ENCODE measurements at places on chromosomes 12 and 14. TPM values are rescaled to one million over a fixed set of nuclear protein-coding genes. Genes with fewer than 3 reads are reported as not detected.

Gene CLEC12A
- total RNA-seq, result 0.98 TPM

Gene KRT78
- not detected for total RNA-seq

Gene DDN
- total RNA-seq, result 173 TPM

Gene KLC1
- 374 TPM for total RNA-seq

Gene PRPH
- total RNA-seq, result not detected

Gene EPYC
- total RNA-seq, result not detected

Gene MDP1
- 6.7 TPM for total RNA-seq

Gene CLEC7A
- total RNA-seq, result 40.7 TPM

Gene ARMH4
- total RNA-seq, result 2.5 TPM

Gene PTPRB
- total RNA-seq, result 22.7 TPM

Gene EIF2B1
- 105 TPM for total RNA-seq

Gene IL25
- not detected for total RNA-seq

Gene TC2N
- 6.7 TPM for total RNA-seq

Gene SRRM4
- 0.05 TPM for total RNA-seq

Gene AMDHD1
- total RNA-seq, result not detected

Gene ERP27
- total RNA-seq, result not detected

Gene CCDC177
- total RNA-seq, result not detected

Gene NTF3
- total RNA-seq, result 0.23 TPM

Gene HOXC6
- 1.0 TPM for total RNA-seq

Gene DCN
- total RNA-seq, result 346 TPM
